Activated CD8-positive, alpha-beta memory T cell treated with anti-CD3 and anti-CD28 coated beads for 4 hours (primary cell): ENCODE measurements at places on chromosomes 13 and 19.

- DNase-seq, result no peak
Observed at GRCh38 chr13:98649861-98650260, 73.0 kb upstream of the STK24 start.

DNA sequence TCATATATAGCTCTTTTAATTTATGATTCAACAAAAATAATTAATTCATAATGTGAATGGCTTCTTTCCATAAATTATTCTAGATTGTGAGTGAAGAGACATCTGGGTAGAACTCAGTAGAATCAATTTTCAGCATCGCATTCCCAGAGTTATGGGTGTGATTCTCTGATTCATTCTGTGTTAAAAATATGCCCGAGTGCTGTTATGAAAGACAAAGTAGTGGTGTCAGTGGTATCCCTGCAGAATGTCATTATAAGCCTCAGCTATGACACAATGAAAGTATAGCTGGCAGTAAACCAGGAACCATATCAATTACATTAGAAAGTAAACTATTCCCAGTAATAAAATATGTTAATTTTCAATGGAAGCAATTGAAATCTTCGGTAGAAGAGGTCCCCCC is 480.5 kb upstream of the SLITRK1 start:
- no peak for DNase-seq

DNA sequence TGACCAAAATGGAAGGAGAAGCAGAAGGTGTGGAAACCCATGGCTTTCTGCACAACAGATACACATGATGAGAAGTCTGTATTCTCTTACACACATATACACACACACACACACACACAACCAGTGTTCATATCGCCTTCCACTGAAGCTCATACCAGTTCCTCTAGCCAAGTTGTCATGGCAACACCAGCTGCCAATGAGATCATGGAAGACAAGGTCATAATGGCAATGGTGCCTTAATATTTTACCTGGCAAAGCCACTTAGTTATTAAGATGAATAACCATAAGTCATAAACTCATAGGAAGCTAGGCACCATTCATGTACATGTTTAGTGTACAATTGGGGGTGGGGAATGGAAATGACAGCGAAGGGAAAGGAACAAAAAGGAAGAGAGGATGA is 2.6 kb upstream of the DHRS12 start:
- DNase-seq, result no peak

GRCh38 chr19:33432015-33432414 is 58.5 kb downstream of the CEBPG start:
- DNase-seq, result no peak

DNA sequence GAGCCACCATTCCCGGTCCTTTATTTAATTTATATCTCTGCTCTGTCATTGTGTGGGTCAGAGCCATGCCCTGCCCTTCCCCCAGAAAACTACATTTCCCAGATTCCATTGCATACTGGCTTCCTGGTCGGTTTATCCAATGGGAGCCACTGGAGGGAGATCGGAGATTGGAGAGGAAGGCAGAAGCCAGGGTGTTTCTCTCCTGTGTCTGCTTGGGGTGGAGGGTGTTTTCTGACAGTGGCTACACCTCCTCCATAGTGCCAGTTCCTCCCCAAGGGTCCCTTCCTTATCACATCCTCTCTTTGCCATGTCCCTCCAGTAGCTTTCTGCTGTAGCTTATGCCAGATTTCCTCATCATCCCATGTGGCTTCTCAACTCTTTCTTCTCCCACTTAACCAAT is 19.0 kb downstream of the OLFM2 start:
- DNase-seq, result no peak
